NCI-H1694 (cell line): ENCODE measurements at places on chromosomes 1 and 21.

DNA sequence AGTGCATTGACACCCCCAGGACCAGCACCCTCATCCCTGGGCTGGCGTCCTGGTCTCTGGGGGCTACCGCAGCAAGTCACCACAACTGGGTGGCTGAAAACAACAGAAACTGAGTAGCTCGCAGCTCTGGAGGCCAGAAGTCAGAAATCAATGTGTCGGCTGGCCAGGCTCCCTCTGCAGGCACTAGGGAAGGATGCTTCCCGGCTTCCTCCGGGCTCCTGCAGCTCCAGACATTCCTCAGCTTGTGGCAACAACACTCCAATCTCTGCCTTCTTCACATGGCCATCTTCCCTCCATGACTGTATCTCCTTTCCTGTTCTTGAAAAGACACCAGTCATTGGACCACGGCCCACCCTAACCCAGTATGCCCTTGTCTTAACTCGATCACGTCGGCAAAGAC, 224.2 kb downstream of the NPHP4 start:
- no peak for DNase-seq

DNA sequence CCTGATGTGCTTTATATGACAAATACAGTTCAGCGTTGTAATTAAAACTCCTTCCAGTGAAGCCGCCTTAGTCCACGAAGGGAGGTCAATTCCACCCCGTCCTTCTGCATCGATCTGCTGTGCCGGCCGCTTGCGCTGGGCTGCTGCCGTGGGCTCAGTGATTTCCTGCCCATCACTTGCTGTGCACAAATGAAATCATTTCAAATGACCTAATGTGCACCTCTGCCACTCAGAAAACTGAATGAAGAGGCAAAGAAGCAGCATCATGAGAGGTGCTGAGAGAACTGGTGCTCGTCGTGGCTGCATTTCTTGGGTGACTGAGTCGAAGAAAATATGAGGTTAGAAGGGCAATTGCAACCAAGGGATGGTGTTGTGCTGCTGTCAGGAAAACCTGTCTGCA, 144.3 kb upstream of the SYT6 start:
- no peak for DNase-seq

DNA sequence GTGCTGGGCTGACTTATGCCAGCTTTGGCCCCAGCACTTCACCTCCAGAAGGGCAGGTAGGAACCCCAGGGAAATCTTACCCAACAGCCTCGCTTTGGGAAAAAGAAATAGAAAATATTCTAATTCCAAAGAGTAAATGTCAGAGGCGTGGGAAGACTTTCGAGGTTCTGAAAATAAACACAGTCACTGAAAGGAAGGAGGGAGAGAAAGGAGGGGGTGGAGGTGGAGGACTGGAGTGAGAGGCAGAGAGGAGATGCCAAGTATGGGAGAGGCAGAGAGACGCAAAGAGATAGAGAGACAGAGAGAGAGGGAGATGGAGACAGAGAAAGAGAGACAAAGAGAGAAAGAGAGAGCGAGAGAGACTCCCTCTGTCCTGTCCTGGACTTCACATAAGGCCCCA, 395.0 kb downstream of the PTPRU start:
- DNase-seq = no peak

DNA sequence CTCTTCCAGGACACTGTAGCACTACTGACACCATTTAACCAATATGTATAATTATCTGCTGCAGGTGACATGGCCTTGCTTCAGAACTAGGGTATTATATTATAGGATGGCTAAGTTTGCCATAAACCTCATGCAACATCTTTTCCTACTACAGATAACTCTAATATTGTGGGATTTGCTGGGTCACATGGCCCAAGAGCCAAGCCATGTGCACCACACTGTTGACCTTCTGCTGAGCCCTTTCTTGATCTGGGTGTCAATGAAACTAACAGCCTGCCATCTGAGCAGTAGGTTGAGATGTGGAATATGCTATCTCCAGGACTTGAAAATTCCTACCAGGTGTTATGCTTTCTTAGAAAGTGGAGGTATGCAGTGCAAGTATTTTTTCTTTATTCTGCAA, 2291.1 kb downstream of the MRPL39 start:
- no peak for DNase-seq

DNA sequence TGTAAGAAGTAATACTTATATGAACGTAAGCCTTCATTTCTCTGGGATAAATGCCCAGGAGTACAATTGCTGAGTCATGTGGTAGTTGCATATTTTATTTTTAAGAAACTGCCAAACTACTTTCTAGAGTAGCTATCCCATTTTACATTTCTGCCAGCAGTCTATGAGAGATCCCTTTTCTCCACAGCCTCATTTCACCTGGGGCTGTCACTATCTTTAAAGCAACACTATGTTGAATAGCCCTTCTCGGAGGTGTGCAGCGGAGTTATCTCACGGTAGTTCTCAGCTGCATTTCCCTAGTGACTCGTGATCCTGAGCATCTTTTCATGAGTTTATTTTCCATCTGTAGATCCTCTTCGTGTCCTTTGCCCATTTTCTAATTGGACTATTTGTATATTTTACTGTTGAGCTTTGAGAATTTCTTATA, 93.4 kb downstream of the ADARB1 start:
- DNase-seq = no peak

- no peak for DNase-seq
These were observed 201.6 kb downstream of the PTPRU start for GRCh38 chr1:29437946-29438345.

DNA sequence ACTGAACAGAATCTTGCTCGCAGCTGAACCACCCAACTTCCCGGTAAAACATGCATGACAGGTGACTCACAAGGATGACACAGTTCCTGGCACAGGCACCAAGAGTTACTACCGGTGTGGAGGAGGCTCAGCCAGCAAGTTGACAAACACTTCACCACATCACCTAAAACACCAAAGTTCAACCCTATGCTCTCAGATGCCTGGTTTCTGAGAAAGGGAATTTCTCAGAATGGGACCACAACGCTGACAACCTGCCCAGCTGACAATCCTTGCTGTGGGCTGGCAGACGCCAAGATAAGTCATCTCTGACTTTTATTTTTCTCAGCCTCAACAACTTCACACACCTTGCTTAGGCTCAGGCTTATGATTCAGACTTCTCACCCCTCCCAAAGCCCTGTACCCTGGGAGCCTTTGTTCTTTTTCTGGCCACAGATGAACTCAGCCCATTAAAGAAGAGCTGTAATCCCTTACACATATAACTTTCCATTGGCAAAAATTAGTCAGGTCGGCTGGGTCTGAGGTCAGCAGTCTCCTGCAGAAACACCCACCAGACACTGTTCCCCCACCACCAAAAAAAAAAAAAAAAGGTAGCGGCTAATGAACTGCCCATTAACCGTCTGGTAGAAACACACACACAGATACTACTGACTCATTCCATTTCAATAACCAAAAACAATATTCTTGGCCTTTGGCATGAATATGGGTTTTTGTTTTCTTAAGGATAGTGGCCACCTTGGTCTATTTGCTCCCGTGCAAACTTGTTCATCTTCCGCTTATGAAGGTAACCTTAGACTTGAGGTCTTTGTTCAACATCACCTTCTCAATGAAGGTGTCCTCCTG, 10.8 kb upstream of the TIAM1 start:
- DNase-seq = no peak

- no peak for DNase-seq
These were observed 35.5 kb downstream of the SLC26A9 start for GRCh38 chr1:205907794-205908193.

DNA sequence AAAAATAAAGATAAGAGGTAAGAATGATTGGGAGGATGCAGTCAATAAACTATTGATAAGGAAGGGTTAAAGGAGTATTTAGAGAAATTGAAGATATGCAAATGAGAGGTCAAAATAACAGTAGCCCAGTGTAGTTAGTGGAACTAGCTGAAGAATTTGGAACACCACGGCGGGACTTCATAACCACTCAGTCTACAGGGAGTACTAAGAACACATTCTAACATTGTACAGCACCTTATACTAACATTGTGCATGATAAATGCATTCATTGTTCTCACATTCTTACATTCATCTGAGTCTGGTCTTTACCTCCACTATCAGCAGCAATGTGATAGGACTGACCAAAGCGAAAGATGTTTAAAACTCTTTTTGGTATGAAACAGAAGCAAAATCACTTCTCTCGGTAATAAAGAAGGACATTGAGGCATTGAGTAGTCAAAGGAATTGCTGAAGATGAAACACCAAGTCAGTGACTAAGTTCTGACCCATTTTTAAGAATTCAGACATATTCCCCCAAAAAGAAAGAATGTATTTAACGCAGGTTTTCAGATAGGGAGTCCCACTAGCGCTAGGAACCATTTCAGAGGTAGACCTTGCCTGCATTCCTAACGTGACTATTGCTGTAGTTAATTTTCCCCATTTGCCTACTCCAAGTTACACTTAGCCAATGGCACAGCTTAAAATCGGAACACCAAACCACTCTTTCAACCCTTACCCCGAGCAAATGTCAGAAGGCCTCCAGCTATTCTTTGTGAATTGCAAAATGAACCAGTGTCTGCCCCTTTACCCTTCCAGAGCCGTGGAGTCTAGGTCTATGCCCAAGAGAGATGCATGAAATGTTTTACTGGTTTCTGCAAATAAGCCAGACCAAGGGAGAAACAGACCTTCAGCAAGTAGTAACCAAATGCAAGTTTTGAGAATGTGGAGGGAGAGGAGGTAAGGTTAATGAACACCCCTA, 108.8 kb upstream of the IRF2BP2 start:
- DNase-seq = no peak

DNA sequence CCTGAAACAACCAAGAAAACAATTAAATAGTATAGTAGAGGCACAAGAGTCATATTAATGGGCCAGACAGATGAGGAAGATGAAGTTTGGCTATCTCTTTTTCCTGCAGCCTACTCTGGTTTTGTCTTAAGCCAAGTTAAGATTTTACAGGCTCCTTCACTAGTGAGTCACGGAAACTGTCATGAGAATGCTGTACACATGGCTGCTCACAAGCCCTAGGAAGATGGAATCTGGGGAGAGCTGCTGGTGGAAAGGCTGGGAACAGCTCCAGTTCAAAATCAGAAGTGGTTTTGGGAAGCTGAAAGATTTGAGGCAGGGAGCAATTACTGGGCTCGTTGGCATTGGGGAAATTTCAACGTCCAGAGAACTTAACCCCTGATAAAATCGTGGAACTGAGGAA, 46.4 kb upstream of the S1PR1 start:
- DNase-seq = no peak

- no peak for DNase-seq
These were observed 146.2 kb upstream of the KRTAP19-8 start for GRCh38 chr21:31184459-31184858.

DNA sequence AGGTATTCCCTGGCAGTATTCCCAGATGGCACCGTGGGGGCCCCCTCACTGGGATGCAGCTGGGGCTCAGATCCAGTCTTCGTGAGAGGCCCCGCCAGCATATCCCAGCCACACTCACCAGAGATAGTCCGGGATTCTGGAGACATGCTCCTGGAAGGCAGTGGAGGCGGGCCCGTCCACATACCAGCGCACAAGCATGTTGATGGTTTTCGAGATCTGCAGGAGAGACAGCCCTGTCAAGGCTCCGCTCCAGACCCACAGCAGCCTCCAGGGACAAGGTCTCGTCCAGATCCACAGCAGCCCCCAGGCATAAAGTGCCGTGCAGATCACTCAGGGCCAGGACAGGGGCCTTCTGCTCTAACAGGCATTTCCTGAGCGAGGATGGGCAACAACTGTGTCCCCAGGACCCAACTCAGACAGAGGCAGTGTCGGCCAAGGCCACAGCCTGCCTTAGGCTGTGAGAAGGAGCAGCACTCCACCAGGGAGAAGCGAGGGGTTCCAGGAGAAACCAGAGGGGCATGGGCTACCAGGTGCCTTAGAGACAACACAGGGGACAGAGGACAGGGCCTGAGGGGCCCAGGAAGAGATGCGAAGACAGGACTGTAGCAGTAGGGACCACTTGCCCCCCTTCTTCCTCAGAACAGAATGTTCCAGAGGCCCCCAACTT, 14.8 kb downstream of the LSS start:
- no peak for DNase-seq

GRCh38 chr1:245441689-245442088, 286.9 kb downstream of the KIF26B start:
- peak; percentile 65 for DNase-seq

GRCh38 chr1:115714572-115715141, 53.9 kb downstream of the CASQ2 start:
- no peak for DNase-seq

DNA sequence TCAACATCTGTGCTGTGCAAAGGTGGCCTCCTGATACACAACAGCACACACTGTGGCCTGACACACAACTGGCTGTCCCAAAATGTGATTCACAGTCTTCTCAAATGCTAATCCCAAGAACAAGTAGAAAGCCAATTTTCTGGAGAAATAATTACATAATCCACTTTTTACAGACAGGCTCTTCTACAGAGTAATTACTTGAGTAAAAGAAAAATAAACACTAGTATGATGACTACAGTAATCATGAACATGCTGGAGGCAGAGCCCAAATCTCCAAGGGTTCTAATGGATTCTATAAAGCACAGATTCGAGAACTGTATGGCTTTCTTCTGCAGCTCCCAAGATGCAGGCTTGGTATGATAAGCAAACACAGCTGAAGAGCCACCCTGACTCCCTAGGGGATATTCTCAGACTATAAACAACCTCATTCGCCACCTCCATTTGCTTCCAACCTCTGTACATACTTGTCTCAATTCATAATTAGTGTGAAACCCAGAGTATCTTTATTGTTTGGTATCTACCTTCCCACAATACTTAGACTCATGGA, 81.9 kb downstream of the SIPA1L2 start:
- DNase-seq = no peak

GRCh38 chr21:45406801-45407628, 2.0 kb downstream of the COL18A1 start:
- DNase-seq = no peak

- no peak for DNase-seq
These were observed 12.2 kb upstream of the TCEA3 start for GRCh38 chr1:23436520-23437354.

GRCh38 chr1:43063394-43064219, 104.9 kb upstream of the SLC2A1 start:
- DNase-seq = no peak

- DNase-seq = no peak
These were observed 66.4 kb upstream of the NEK2 start for GRCh38 chr1:211741788-211742187.

GRCh38 chr1:40315239-40315794, 1.8 kb downstream of the COL9A2 start:
- DNase-seq = peak; percentile 53

- no peak for DNase-seq
These were observed 30.4 kb upstream of the FMO1 start for GRCh38 chr1:171217658-171218443.

DNA sequence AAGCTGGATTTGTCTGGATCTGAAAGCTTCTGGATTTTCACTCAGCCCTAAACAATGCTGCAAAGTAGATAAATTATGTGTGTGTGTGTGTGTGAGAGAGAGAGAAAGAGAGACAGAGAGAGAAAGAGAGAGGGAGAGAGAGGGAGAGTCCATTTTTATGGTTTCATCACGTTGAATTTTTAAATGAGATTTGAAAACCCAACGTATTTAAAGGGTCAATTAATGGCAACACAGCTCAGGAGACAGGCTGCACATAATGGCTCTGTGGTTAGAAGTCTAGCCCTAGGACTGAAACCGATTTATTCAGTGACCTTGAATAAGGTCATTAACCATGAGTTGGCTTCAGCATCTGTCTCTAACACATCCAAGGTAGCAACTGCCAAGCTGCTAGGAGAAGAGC, 35.3 kb upstream of the FMN2 start:
- no peak for DNase-seq
